ENCODE measurements at places on chromosomes 5 and 9.

DNA sequence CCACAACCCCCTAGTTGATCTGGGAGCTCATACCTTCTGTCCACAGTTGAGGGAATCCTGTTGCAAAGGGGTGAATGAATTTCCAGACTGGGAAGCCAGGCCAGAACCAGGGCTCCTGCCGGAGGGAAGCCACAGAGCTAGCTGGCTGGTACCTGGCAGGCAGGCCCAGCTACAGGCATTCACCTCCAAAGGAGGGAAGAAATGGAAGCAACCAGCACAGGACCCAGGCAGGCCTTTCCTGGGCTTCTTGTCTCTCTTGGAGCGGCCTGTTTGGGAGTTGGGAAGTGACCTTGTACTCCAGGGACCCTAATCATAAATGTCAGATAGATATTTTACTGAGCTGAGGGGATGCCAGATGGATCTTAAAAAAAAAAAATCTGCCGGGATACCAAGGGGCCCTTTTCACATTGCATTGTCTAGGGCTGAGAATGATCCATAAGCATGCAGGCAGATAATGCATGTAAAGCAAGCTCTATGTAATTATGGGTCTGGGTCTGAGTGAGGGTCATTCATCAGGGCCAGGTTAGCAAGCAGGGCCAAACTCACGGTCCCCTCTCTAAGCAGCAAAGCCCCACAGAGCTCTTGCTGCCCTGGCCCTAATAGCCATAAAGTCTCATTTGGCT is 8.4 kb downstream of the NR2F1 start:
- no peak for DNase-seq

- DNase-seq = peak; percentile 34
Measured at GRCh38 chr5:17192191-17192590, 25.2 kb upstream of the BASP1 start.

DNA sequence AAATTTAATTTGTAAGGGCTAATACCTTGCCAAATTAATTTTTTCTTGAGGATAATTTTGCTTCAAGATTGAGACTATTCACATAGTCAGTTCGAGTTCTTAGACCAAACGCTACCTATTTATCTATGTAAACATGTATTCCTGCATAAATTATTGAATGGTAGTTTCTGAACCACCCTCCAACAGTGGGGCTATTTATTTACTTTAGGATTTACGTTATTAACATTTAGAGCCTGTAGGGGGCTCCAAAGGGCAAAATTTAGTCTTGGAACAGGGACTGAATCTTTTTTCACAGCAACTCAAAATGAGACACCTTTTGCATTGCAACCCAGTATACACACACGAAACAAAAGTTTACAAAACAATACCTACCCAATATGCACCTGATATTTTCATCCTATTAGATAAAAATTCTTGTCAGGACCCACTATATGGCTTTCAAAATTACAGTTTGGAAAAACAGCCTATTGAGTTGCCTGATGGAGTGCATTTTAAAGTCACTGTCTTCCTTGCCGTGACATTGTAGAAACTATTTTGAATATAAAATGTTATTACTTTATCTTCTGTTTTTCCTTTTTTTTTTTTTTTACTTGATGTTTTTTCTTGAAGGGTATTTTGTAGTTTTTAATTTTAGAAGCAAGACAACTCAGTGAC is 47.1 kb upstream of the POU4F3 start:
- peak; percentile 61 for DNase-seq

DNA sequence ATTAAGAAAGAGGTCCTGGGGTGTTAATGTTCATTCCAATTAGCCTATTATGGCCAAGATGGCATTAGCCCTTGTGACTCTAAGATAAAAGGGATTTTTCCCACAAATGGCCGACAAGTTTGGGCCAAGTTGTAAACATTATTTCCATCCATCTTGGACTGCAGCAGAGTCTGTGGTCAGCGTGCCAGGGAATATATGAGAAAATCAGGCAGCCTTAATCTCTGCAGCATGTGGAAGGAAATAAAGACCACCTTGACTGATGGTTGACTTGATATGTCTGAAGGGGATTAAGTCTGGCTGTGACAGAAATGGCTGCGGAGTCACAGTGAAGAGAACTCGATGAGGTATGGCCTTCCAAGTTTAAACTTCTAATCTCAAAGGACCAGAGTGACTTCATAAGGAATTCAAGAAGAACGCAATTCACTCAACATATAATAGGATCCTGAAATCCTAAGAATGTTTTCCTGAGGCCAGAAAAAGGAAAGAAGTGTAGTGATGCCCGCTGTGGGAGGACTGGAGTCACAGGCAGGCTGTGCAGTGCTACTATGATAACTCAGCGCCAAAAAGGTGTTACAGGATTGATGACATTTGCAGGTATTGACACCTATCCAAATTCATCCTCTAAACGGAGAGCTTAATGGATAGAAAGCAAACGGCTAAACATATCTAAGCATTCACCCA is 287.1 kb downstream of the SEC61B start:
- DNase-seq = no peak

GRCh38 chr9:134025606-134026541 is 593 bp downstream of the BRD3OS start:
- peak; percentile 65 for DNase-seq

- DNase-seq = peak; percentile 93
Measured at GRCh38 chr9:117616431-117616831, 87.8 kb upstream of the TLR4 start.

DNA sequence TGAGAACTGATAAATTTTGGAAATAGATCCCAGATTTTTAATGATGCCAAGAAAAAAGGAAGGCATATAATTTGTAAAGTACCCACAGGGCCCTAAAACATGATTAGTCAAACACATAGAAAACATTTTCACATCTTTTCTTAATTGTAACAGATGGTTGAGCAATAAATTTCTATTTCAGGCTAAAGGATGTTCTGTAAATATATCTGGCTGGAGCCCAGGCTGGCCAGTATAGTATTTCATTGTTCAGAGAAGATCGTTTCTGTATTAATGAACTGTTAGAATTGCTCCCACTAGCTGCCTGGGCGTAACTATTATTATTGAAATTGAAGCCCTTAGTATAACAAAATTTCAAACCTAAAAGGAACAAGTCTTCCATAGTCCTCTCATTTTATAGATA is 105.3 kb upstream of the SMC2 start:
- DNase-seq = no peak

DNA sequence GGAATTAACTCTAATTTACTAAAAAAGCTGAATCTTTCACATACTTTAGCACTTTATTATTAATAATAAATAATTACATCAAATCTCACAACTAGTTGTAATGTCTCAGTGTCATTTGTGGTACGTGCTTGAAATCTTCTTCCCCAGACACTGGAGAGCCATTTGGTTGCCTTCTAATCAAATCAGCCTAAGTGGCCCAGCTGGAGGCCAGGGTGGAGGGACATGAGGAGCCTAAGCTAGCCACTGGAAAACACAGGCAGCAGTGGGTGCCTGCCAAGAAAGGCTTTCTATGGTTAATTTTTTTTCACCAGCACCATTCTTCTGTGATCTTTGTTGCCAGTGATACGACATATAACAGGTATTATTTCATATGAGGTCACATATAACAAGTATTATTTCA is 117.0 kb downstream of the ERCC6L2 start:
- DNase-seq = no peak

GRCh38 chr5:39992617-39993202 is 567.9 kb upstream of the DAB2 start:
- no peak for DNase-seq

DNA sequence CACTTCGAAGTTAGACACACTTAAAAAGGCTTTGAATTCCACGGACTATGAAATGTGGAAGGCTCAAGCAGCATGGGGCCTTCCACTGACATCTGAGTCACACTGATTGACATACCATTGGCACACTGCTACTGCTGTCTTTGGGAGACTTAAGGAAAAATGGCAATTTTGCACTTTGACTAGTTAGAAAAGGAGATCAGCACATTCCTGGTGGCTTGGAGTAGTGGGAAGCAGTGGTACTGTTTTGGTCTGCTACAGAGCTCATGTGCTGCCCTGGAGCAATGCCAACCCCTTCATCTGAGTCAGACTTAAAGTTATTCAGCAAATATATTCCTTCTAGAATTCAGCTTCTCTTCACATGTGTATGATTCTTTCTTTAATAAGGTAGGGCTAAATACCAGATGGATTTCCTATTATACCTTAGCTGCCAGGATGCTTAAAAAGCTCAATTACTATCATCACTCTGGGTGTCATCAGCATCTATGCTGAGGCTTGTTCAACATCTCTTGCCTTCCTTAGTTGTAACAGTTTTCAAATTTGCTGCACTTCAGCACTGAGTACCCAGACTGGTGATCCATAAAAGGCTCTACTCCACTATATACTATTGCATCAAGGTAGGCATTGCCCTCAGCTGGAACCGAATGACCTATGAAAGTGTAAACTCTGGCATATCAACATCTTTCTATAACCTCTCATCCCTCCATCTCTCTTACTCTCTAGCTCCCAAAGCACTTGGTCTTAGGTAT is 42.3 kb upstream of the MOCS2 start:
- DNase-seq = no peak

DNA sequence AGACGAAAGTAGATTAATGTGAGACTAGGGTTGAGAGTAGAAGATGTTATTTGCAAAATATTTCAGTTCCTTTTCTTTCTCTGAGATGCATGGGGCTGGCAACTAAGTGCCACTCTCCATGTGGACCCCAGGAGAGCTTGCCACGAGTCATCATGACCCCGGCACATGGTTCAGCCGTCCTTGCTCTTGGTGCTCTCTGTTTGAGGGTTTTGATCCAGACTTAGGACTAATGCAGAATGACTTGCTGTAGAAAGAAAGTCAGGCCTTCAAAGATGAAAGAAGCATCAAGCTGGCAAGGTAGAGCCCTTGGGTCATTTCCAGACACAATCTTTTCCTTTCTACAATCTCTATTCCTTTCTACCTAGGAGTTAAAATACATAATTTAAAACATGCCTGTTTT is 84.7 kb downstream of the RASGRF2 start:
- DNase-seq = no peak

- no peak for DNase-seq
Measured at GRCh38 chr5:124948754-124949275, 202.4 kb upstream of the ZNF608 start.
